Nephron progenitor cell (in vitro differentiated cells): ENCODE measurements at places on chromosomes 2 and 18.

- no peak for DNase-seq
Measured at GRCh38 chr2:210363261-210363660, 48.3 kb upstream of the MYL1 start.

DNA sequence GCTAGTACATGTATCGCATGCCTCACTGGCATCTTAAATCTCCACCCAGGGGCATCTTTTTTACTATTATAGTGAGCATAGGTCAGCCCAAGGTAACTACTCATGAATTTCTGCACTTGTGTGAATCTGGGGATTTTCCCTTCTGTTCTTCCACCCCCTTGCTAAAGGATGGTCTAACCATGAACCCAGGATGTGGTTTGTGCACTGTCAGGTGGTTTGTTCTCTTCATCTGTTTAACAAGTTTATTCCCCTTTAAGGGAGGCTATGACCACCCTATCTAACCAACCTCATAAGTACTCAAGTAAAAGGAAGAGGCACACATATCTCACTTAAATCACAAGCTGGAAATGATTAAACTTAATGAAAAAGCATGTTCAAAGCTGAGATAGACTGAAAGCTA, 243.0 kb downstream of the RPRM start:
- no peak for DNase-seq

DNA sequence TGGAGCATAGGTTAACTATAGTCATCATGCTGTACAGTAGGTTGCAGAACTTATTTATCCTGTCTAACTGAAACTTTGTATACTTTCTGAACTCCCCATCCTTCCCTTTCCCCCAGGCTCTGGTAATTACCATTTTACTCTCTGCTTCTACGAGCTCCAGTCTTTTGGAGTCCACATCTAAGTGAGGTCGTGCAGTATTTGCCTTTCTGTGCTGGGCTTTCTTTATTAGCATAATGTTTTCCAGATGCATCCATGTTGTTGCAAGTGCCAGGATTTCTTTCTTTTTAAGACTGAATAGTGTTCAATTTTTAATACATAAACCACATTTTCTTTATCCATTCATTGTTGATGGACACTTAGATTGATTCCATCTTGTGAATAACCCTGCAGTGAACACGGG, 464.1 kb downstream of the TGIF1 start:
- no peak for DNase-seq

DNA sequence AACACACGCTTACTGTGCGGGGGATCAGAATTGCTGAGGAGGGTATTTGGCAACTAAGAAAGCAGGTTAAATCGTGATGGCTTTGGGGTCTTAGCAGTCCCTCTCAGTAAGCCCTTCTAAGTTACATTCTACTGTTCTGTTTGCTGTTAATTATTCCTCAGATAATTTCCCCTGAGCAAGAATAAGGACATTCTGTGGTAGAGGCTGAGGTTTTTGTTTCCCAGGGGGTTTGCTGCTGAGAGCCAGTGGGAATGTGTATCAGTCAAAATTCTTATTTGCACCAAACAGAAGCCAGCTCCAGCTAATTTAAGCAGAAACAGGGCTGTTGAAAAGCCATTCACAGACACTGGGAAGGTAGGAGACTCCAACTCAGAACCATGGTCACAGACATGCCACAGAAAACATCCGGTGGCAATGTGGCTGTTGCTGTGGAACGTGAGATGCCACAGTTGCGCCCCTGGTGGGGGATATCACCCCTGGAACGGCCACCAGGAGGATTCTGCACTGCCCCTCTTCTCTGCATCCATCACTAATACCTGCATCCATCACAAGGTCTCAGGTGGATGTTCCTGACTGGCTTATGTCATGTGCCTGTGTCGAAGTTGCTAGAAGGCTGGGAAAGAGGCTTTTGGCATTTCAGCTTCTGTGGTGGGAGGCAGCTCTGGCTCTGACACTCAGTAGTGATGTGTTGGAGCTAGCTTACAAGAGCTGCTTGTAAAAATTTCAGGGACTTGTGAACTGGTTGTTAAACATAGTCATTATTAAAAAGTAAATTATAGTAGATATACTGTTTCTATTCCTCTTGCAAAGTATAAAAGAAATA, 23.2 kb downstream of the SLC4A3 start:
- no peak for DNase-seq

DNA sequence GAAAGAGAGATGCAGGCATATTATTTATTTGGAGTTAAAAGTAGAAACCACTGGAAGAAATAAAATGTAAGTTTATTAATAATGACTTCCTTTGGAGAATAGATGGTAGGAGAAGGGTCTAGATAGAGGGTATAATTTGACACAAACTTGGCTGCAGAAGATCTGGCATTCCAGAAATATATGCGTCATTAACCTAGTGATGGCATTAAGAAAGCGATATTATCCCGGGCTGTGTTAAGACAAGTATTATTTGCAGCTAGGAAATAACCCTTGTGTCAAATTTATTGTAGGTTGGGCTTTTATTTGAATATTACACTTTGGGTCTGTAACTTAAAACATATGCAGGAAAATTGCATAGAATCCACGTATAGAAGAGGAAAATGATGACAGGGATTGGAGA, 389.5 kb downstream of the MTX2 start:
- DNase-seq: no peak

GRCh38 chr2:151358166-151358970, 976 bp downstream of the TNFAIP6 start:
- no peak for DNase-seq
